Stimulated activated CD4-positive, alpha-beta T cell treated with anti-CD3 and anti-CD28 coated beads, TNF-alpha, amount 100 ng/mL, for 24 hours (primary cell): ENCODE measurements at places on chromosomes 6 and 20.

DNA sequence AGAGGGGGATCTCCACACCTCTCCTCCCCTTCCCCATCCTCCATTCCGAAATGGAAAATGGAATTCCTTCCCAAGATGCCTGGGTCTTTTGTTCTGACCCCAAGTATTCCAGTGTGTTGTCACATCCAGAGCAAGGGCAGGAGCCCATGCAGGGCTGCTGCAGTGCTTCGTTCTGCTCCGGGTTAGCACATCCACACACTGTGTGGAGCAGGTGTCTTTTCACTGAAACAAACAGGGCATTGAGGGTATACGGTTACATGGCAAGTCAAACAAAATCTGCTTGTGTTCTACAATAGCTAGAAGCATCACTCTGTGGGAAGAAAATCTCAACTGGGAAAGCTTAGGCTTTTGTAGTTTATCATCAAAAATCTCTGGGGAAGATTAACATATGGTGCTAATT, 56.9 kb downstream of the LYRM2 start:
- no peak for DNase-seq

GRCh38 chr6:143754204-143754603, 76.4 kb downstream of the PHACTR2 start:
- no peak for DNase-seq

GRCh38 chr6:152846825-152847224, 96.2 kb downstream of the VIP start:
- no peak for DNase-seq

DNA sequence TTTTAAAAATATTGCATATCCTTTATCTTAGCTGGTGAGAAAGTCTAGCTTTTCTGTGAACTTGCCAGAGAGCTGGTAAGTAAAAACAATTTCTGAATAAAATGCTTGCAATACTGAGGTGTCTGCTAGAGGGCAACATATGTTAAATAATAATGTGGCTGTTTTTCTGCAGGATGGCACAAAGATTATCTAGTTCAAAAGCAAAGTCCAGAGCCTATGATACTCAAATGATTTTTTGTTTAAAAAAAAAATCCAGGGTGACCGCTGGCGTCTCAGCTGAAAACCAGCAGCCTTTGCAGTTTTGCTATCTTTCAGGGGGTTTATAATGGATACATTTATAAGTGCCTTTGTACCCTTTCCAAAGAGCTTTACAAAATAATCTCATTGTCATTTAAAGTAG, 194.9 kb downstream of the PHACTR1 start:
- no peak for DNase-seq

DNA sequence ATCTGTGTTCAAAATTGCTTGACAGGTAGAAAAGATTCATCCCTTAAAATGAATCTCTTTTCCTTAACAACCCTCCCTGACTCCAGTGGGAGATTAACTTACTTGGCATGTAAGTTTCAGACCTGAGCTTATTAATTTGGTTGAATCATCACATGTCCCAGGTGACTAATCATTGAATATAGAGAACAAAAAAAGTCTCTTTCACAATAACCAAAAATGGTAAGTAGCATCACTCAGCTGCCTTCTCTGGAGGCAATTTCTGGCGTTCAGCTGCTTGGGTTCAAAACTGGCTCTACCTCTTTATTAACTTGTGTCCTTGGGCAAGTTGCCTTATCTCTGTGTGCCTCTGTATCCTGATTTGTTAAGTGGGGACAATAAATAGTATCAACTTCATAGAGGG, 2.9 kb downstream of the C6orf141 start:
- no peak for DNase-seq

DNA sequence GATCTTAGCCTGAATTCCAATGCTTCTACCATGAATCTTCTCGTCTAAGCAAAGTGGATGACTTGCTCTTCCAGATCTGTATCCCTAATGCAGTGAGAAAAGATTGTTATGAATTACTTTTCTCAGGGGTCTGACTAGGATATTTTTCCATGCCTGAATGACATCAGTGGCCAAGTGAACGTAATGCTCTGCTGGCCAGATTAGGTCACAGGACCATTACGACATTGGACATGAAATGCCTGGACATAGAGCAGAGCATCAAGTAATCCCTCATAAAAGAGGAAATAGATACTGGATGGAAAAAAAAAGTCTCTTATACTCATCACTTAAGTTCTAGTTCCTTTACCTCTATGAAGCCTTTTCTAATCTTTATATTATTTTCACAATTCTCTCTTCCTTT, 12.1 kb upstream of the THEMIS start:
- DNase-seq, result no peak

DNA sequence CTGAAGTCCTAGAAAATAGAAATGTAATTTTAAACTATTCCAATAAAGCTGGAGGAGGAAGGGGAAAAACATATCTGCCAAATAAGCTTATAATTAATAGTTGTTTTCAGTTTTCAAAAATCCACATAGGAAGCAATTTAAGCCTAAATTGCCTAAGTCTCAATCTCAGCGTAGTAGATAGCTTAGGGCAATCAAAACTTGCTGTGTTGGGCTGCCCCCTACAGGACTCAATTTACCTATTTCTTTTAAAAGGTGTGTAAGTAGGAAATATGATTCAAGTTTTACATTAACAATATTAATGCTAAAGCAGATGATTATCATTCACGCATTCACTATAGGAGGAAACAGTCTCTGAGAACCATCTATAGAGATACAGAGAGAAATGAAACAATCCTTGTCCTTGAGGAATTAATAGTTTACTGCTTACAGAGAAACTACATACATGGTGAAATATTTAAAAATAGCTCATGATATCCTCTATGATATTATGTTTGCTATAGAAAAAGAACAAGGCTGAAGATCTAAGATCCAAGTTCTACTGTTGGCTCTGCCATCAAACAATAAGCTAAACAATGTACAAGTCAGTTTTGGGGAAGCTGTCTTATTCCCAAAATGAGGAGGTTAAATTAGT, 102.1 kb downstream of the ATG5 start:
- peak; percentile 34 for DNase-seq

- no peak for DNase-seq
Measured at GRCh38 chr20:54362283-54362682, 113.1 kb upstream of the DOK5 start.

- DNase-seq, result no peak
Measured at GRCh38 chr6:169915769-169916550, 164.5 kb downstream of the ERMARD start.
